ENCODE measurements at places on chromosomes 3 and 15.
A peak's percentile ranks its signal among the peaks of the same experiment; 100 is the strongest.

- DNase-seq = no peak
These were observed 32.7 kb downstream of the STARD9 start for GRCh38 chr15:42608110-42608531.

- no peak for DNase-seq
These were observed 19.7 kb downstream of the DAPK2 start for GRCh38 chr15:64026591-64026990.

- DNase-seq = no peak
These were observed 71.0 kb downstream of the CCK start for GRCh38 chr3:42194943-42195510.

DNA sequence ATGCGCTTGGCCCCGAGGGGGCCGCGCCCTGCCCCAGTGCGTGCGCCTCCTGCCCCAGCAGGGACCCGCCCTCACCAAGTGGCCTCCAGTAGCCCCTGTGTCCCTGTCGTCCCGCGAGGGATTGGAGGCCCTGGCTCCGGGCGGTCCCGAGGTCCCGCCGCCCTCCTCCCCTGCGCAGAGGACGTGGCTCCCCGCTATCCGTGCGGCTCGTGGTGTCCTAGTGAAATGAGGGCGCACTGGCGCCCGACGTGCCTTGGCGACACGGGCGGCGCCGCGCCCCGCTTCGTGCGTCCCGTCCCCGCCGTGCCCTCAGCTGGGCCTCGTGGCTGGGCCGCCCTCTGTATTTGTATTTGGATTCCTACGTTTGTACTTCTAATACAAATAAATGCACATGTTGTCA lies 557.5 kb downstream of the OCA2 start:
- DNase-seq = no peak

DNA sequence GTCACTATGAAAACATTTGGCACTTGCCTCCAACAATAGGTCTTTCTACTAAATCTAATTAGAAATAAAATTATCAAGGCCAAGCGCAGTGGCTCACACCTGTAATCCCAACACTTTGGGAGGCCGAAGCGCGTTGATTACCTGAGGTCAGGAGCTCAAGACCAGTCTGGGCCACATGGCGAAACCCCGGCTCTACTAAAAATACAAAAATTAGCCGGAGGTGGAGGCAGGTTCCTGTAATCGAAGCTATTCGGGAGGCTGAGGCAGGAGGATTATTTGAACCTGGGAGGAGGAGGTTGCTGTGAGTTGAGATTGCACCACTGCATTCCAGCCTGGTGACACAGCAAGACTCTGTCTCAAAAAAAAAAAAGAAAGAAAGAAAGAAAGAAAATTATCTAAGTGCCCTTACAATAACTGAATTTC lies 1.6 kb upstream of the PLD1 start:
- peak; percentile 58 for DNase-seq

DNA sequence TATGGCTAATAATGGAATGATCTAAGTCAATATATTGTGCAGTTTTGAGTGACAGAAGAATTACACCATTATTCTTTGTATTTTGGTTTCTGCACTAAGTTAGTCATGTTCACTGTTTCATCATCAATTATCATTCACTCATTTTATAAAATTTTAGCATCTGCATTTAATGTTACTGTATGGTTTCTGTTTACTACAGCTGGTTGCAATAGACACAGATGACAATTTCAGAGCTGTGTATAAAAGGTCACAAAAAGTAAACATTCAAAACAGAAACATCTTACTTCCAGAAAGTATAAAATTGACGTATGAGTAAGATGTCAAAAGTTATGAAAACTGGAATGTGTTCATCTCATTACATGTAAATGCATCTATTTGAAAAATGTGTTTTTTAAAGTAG lies 111.1 kb upstream of the GBE1 start:
- DNase-seq = no peak

DNA sequence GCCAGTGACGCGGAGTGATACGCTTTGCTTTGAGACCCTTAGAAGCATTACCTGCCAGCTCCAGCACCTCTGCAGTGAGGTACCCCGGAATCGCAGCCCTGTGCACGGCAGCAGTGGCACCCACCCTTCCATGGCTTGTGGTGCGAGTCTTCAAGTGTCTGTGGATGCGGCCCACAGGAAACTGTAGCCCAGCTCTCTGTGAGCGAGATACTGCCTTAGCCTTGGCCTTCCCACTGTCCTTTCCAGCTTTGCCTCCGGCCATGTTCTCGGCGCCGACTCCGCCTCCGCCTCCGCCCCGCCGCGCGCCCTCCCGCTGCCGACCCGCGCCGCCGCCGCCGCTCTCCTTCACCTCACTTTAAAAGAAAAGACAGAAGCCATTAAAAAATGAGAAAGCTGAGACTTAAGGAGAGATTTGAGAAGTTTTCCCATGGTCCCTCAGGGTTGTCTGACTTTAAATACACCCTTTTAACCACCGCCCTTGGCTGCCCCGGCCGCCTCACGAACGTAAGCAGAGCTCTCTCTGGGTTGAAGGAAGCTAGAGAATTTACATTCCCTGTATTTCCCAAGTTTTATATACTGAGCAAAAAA lies 78.5 kb upstream of the FAM174B start:
- DNase-seq = no peak

- no peak for DNase-seq
These were observed 261.1 kb downstream of the EPHB1 start for GRCh38 chr3:135056084-135056730.

GRCh38 chr15:38768970-38769369 lies 204.4 kb upstream of the RASGRP1 start:
- DNase-seq = peak; percentile 57

- no peak for DNase-seq
These were observed 963.7 kb downstream of the PLOD2 start for GRCh38 chr3:145197051-145197820.

DNA sequence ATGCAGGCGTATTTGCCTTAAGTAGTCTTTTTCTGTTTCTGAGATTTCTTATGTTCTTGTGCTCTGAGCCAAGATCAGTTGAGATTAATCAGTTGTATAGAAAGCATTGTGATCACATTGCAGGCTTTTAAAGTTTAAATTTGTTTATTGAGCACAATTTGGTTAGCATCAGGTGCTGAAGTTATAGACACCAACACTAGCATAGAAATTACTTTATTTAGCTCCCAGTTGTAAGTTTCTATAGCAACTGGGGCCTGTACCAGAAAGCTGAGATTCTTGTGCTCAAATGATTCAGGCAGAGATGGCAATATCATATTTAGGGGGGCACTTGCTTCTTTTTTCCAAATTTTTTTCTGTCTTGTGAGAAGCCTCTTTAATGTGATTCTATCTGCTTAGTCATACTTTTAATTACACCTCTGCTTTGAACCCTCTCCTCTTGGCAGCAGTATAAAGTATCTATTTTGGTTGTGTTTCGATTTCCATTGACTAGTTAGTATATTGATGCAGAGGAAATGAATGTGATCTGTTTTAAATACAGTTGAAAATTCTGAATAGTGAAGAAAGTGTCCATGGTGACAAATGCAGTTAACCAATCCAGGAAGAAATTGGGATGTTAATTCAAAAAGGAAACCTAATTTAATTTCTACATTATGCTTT lies 241.7 kb upstream of the GBE1 start:
- DNase-seq = no peak

DNA sequence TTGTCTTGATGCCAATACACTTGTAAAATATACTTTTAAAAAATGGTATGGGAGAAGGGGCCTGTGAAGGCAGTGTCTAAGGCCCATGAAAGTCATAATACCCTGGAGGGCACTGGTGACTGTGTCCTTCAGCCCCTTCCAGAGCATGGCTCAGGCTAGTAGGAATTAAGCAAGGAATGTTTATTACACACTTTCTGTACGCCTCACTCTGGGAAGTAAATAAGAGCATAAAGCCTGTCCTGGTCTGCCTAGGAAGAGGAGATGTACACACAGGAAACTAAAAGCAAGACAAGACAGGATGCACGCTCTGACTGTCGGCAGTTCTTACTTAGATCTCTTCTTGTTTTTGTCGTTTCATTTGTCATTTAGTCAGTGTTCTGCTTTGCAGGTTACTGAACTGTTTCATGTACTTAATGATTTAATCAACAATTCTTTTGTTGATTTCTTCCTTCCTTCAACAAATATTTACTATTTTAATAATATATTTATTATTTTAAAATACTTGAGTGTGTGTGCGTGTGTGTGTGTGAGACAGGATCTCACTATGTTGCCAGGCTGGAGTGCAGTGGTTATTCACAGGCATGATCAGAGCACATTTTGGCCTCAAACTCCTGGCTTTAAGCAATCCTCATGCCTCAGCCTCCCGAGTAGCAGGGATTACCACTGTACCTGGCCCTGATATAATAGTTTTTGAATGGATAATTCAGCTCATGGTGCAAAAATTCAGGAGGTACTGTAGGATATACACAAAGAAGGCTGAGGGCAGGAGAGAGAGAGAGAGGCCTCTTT lies 9.0 kb upstream of the SMAD6 start:
- DNase-seq = no peak

- no peak for DNase-seq
These were observed 536 bp downstream of the SNAPC5 start for GRCh38 chr15:66496951-66497501.

- peak; percentile 40 for DNase-seq
These were observed 39.6 kb downstream of the MAP3K13 start for GRCh38 chr3:185402561-185402960.

DNA sequence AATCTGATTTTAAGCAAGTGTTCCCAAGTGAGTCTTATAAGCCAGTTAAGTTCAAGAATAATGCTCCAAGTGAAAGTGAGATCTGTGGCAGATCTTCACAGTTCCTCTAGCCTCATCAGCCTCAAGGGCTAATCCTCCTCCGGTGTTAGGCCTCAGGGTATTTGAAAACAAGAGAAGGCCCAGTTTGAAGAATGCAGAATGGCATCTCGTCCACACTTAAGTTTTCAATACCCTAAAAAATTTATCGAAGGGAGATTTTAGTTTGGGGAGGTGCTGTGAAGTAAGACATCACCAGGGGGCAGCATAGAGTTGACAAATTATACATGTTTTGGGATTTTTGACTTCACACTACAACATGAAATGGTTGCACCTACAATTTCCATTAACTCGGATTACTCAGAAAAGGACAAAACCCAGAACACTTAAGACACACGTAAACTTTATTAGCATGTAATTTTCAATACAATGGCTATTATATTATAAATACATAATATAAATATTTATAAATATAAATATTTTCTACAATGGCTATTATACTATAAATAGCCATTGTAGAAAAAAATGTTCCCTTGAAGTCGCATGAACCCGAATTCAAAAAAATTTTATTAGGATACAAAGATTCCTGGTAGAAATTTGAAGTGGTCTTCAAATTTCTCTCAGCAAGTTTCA lies 2.3 kb upstream of the TMEM266 start:
- peak; percentile 13 for DNase-seq

DNA sequence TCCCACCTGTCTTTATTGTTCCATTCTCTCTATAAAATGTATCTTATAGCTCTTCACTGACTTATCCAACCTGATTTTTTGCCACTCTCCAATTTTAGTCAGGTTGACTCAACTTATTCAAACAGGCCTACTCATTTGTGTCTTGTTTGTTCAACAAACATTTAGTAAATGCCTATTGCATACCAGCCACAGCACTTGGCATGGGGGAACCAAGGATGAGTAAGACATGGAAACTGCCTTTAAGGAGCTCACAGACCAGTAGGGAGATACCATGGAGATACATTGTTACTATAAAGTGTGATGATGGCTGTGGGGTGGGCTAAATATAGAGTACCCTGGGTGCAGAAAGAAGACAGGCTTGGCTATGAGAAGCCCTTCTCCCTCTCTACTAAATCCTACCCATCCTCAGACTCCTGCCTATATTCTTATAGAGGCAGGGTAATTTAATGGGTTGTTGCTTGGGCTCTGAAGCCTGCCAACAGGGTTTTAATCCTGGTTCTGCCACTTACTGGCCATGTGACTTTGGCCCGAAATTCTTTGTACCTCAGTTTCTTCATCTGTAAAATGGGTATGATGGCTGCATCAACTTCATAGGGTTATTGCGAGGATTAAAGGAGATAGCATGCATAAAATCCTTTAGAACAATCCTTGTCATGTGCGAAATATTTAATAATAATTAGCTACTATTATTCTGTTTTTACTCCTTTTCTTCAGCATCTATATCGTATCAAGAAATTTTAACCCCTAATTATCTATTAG lies 348.5 kb upstream of the UMPS start:
- no peak for DNase-seq

DNA sequence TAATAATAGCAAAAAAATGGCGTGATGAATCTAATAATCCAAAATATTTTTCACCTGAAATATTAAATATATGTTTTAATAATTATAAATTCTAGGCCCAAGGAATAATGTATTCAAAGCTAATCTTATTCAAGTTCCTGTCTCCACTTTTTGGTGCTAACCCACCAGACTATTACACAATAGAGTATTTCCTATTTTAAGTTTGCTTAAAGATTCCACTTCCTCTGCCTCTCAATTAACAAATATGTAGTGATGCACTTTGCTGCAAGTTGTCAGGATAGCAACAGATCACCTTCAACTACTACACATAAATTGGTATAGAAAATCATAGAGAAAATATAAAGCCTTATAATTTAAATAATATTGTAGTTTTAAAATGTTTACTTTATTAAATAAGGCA lies 467.5 kb downstream of the C3orf38 start:
- DNase-seq = no peak

DNA sequence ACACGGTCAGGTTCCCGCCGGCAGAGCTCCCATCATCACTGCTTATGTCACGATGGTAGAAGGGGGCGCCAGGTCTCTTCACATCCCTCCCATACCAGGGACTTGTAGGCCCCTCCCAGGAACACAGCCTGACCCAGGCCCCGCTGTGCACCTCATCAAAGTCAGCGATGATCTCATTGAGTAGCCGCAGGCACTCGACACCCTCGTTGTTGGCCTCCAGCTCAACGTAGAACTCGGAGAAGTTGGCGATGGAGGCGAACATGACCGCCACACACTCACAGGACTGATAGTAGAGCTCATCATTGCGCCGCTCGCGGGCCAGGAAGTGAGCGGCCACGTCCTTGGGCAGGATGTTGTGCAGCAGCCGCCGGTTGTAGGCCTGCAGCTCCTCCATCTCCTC lies 89.2 kb downstream of the SEC22A start:
- no peak for DNase-seq

- DNase-seq = peak; percentile 58
These were observed 3.1 kb upstream of the EXOG start for GRCh38 chr3:38493031-38493430.

- no peak for DNase-seq
These were observed 51.7 kb downstream of the CNTN3 start for GRCh38 chr3:74562558-74563269.

GRCh38 chr3:59107856-59108815 lies 58.3 kb upstream of the CFAP20DC start:
- peak; percentile 78 for DNase-seq

Data from foreskin fibroblast (primary cell).